ENCODE measurements at places on chromosomes 1 and 21.

- DNase-seq: no peak
Observed at GRCh38 chr1:205746757-205747412, 3.1 kb downstream of the NUCKS1 start.

DNA sequence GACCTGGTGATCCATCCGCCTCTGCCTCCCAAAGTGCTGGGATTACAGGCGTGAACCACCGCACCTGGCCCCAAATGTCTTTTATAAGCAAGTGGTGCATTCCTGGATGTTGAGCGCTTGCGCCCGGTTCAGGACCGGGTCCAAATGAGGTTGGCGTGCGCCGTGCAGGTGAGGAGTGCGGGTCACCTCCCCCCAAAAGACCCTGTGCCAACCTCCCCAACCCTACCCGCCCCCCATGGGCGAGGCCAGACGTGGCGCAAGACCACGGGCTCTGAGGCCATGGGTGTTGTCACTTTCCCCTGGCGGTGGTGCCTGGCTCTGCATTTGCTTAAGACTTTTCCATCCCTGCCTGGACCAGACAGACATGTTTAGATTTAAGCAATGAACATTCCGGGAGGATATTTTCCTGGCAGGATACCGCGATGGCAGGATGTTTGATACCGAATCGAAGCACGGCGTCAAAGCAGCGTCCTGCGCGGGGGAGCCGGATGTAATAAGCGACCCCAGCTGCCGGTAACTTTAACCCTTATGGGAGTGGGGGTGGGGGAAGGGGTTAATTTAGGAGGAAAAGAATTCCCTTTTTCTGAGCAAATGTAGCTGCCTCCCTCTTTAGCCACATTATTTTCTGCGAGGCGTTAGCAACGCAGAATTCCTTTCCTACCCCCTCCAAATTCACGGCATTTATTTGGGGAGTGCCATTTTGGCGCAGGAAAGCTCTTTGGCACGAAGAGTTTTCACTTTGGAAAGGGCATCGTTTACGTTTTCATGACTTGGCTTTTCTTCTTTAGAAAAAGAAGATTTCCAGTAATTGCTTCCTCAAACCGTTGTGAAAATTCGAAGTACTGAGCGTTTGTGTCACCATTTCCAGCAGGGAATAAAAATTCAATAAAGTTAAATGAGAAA lies 27.8 kb upstream of the RNF187 start:
- peak; percentile 84 for DNase-seq

GRCh38 chr21:42156690-42157605 lies 62.0 kb upstream of the ABCG1 start:
- no peak for DNase-seq

DNA sequence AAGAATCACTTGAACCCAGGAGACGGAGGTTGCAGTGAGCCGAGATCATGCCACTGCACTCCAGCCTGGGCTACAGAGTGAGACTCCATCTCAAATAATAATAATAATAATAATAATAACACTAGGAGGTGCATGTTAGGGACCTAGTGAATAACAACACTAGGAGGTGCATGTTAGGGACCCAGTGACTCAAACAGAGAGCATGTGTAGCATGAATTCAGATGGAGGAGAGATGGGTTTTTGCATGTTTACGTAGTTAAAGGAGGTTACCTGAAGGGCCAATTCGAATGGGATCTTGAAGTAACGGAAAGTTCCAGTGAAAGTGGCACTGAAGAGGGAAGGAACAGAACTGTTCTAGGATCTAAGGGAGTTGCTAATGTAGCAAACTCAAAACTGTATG lies 7.1 kb upstream of the KCNK1 start:
- DNase-seq: no peak

DNA sequence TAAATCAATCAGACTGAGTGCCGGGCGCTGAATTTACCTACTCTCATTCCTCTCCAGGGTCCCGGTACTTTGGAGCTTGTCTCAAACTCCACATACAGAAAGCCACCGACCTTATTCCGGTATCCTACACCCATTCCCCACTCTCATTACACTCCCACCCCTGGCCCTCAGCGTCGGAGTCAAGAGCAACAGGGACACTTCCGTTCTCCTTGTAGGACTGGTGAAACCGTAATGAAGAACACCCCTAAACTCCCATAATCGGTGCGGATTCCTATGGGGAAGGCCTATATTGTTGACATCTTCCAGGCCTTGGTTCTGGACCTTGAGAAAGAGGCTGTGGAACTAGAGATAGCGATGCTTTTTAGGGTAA lies 798 bp downstream of the ZBED6 start:
- DNase-seq: peak; percentile 11

DNA sequence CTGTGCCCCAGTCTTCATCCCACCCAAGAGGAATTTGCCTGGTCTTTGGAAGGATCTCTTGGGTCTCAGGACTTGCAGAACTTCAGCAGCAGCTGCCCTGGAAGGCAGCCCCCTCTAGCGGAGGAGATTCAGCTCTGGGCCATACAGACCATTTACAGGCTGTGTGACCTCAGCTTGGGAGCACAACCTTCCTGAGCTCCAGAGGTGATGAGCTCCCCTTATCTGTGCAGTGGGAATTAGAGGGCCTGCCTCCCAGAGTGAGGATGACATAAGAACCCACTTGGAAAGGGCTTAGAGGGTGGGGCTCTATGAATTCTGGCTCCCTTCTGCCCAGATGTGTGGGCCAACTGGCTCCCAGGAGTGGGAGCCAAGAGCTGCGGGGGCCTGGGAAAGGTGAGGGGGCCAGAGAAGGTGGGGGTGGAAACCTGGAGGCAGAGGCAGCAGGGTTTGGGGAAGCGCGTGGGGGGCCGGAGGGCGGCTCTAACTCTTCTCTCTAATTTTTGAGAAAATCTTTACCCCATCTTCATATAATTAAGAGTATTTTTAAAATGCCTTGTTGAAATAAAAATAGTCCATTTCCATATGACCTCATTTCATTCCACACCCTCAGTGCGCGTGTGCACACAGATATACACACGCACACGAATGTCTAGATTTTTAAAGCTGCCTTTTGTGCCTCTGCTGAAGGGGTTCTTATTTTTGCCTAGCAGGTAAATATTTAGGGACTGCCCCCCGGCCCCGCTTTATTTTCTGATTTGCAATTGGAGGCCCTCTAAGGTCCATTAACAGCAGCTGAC lies 21.5 kb downstream of the EPHB2 start:
- no peak for DNase-seq

GRCh38 chr1:165829888-165830287 lies 2.5 kb downstream of the UCK2 start:
- no peak for DNase-seq

DNA sequence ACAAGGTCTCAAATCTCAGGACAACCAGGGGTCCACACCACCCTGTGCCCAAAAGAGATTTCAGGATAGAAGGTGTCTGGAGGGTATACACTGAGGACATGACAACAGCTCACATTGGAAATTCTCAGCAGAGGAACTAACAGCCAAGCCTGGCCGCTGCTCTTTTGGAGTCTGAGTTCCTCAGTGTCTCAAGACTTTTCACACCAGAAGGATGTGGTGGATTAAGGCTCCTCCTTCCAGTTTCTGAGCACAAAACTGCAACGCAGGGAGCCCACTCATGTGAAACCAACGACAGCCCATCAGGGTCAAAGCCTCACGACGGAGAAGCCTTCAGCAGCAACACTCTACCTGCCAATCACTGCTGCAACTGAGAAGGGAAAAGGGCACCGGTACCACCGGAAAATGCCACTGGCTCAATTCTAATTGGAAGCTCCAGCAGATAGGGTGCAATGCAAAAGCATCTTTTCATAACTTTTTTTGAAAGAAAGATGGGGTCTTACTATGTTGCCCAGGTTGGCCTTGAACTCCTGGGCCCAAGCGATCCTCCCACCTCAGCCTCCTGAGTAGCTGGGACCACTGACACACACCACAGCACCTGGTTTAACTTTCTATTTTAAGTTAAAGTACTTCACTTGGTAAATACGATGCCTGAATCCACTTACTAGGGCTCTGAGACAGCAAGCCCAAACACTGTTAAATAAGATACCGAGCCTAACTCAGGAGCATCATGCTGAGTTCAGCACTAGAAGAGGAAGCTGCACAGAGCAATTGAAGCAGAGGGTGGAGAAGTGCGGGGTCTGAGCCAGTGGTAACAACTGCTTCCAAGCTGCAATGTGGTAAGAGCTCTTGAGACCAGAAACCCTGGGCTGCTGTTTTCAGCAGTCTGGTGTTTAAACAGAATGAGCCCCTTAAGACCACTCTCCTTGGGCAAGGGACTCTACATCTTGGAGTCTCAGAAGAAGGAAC lies 7.8 kb downstream of the CAPZB start:
- DNase-seq: peak; percentile 69

GRCh38 chr1:48688102-48688760 lies 88.5 kb downstream of the BEND5 start:
- DNase-seq: no peak

DNA sequence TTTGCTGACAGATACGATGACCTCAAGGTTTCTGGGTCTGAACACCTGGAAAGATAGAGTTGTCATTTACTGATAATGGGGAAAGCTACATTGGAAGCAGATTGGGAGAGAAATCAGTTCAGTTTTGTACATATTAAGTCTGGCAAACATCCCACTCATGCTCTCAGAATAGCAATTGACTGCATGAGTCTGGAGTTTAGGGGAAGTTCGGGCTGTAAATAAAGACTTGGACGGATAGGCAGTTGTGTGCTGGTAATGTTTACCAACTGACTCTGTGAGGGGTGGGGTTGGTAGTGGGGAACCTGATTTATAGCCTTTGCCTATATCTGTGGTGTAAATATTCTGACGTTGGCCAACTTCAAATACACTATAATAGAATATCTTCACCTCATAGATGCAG lies 4.0 kb downstream of the H6PD start:
- DNase-seq: no peak

DNA sequence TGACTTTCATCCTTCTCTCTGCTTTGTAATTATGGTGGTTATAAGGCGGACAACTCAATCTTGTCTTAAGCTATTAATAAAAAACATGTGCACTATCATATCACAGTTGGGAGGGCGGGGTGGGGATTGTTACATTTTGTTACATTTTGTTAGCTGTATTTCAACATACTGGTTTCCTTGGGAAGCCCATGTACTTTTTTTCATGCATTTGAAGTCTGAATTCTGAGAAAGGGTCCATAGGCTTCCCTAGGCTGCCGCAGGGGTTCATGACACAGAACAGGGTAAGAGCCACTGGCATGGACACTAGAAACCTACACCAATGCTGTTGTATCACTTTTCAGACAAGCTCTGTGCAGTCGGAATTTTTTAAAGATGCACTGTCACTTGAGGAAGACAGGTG lies 178.8 kb downstream of the ETS2 start:
- DNase-seq: no peak
